AG04449 (cell line): ENCODE measurements at places on chromosomes 6 and 20.

DNA sequence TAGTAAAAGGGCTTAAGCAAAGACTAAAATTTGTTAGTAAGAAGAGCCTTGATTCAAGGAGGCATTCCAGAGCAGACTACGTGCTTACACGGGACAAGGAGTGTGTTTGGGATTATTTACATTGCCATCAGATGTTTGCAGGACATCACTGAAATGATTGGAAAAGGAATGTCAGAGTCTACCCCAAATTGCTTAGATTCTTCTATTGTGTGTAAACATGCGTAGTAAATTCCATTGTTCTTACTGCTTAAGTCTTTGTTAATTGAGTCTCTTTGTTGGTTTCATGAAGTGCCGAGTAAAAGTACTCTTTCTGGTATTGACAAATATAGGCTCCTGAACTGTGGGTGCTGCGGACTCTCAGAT is 60.5 kb downstream of the CD83 start:
- DNase-seq = no peak

- no peak for DNase-seq
These were observed 198.9 kb downstream of the BCAS1 start for GRCh38 chr20:53871541-53871940.

DNA sequence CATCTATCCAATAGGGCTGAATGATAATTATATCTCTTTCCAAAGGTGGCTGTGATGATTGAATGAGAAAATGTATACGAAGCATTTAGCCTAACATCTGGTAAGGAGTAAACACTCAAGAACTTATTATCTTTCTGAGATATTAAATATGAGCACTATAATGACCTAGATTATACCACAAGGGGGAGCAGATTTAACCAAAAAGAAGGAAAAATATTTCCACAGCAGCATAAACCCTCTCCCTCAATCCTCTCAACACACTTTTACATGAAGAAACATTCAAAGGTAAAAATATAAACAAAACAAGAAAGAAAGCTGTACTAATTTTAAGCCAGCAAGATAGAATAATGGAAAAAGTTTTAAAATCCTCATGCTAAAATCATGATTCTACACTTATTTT is 68.4 kb downstream of the SHPRH start:
- no peak for DNase-seq

GRCh38 chr20:64099880-64100565 is 7.3 kb downstream of the NPBWR2 start:
- DNase-seq = no peak

DNA sequence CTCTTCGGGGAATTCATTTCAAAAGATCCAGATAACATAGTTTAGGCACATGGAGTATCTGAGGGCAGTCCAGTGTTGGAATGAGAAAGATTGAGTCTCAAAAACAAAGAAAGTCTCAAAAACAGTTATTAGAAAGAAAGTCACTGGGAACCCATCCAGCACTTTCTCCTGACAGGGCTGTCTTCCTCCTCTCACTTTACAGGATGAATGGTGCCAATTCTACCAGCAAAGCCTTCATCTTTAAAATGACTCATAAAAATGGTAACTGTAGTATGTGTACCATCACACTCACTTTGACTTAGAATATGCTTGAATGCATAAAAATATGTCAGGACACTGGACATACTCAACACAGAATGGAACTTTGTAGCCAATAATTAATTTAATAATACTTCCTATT is 71.3 kb downstream of the SLC22A3 start:
- DNase-seq = no peak

GRCh38 chr6:18306977-18307376 is 42.6 kb upstream of the DEK start:
- DNase-seq = peak; percentile 91

DNA sequence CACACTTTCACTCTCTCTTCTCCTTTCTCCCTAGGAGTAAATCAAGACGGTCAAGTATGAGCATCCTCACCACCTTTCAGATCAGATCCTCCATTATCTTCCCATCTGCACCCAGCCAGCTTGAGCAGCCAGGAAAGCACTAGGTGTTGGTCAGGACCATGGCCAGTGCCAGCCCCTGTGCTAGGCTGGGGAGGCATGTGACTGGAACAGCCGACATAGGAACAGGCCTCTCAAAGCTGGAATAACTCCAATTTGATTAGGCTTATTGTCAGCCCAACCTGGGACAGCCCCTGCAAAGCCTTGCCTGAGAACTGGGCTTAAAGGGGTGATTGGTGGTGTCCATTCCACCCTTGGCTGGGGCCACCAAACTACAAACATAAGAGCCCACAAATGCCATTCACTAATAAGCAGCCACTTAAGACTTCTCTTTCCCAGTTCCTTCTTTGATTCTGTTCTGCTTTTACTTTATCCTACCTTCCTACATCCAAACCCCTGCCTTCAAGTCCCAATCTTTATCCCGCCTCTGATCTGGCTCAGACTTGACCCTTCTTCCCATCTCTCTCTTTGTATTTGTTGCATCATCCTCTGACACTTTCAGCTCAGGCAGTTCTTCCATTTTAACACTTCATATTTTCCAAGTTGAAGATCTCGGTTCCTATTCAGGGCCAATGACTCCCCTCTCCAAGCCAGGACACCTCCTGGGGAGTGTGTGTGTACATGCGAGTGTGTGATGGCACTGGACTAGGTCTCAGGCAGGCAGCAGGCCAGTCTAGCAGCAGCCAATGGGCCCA is 4.5 kb upstream of the TREM2 start:
- no peak for DNase-seq

- no peak for DNase-seq
These were observed 68.8 kb downstream of the AGPAT4 start for GRCh38 chr6:161204866-161205557.

GRCh38 chr20:52540509-52540908 is 348.9 kb upstream of the ZFP64 start:
- no peak for DNase-seq

GRCh38 chr6:141610741-141611140 is 522.0 kb upstream of the GJE1 start:
- DNase-seq = no peak

GRCh38 chr6:111423960-111424846 is 58.8 kb downstream of the REV3L start:
- no peak for DNase-seq

- DNase-seq = no peak
These were observed 304.1 kb downstream of the LAMA2 start for GRCh38 chr6:129186988-129187387.

- DNase-seq = no peak
These were observed 98.9 kb downstream of the TBC1D32 start for GRCh38 chr6:121235386-121235785.
